ENCODE measurements at places on chromosomes 1 and 21.

- peak; percentile 62 for DNase-seq
Observed at GRCh38 chr1:78475888-78476610, 14.7 kb upstream of the PTGFR start.

- no peak for DNase-seq
Observed at GRCh38 chr1:164659621-164660411, 100.8 kb downstream of the PBX1 start.

DNA sequence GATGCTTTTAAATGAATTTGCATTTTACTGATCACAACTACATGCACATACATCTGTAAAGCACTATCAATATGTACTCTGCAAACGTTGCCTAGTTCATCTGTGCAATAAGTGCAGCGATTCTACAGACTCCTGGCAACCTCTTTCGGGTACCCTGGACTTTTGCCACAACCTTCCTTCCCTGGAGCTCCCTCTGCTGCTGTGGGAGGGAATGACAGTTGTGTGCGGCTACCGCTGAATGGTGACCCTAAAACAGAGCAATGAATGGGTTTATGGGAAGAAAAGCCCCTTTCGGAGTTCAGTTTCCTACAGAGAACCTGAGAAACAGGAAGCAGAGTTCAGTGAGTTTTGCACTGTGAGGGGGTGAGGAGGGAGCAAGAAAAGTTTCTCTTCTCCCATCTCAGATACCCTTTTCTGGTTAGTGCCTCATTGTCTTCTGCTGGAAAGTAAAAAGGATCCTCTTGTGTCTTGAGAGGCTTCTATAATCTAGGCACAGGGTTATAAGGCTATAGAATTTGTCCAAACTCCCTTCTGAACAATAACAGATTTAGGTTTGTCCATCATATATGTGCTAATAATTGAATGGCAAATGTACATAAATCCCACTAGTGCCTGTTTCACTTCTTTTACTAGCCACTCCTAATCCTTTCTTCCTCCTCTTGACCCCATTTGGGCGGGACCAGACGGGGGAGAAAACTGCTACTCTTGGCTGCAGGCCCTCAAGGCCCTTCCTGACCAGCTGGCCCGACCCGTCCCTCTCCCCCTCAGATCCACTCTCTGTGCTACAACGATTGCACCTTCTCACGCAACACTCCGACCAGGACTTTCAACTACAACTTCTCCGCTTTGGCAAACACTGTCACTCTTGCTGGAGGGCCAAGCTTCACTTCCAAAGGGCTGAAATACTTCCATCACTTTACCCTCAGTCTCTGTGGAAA is 19.8 kb upstream of the SARS1 start:
- peak; percentile 46 for DNase-seq

DNA sequence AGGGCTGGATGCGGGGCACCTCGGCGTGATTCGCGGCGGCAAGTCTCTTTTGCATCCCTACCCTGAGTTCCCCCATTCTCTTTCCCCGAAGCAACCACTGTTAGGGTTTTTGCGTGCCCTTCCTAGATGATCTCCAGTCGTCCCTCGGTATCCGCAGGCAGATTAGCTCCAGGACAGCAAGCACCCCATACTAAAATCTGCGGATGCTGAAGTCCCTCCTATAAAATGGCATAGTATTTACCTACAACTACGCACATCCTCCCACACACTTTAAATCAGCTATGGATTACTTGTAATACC is 22.8 kb upstream of the CFAP126 start:
- DNase-seq: no peak

DNA sequence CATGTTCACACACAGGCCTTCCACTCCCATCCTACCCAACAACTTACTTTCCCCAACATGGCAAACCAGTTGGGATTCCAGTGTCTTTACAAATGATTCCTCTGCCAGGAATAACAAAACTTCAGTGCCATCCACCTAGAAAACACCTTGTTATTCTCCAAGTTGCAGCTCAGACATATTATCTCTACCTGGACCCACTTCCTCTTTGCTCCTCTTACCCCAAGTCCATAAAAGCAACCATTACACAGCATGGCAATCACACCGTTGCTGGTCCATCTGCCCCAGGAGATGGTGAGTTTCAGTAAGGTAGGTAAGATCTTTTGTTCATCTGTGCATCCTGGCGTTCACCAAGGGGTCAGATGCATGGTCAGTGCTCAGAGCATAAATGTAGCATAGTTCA is 66.0 kb upstream of the CSF1 start:
- DNase-seq: no peak

GRCh38 chr1:198117267-198117666 is 39.5 kb upstream of the NEK7 start:
- DNase-seq: peak; percentile 66

DNA sequence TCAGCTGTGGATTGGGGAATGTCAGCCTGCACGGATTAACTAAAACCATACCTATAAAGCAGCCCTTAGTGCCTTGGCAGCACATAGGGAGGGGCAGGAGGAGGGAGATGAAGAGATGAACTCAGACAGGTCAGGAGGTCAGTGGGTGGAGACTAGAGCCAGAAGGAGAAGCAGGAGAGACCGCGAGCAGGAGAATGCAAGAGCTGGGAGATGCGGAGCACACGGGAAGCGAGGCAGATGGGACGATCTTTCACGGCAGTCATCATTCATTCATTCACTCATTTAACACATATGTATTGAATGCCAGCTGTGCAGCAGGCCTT is 41.9 kb downstream of the NEK2 start:
- DNase-seq: no peak

- DNase-seq: no peak
Observed at GRCh38 chr21:43993420-43993934, 18.6 kb upstream of the TRAPPC10 start.

GRCh38 chr21:37796011-37796410 is 120.2 kb downstream of the KCNJ6 start:
- DNase-seq: no peak

- no peak for DNase-seq
Observed at GRCh38 chr1:18588093-18588492, 42.6 kb upstream of the PAX7 start.

DNA sequence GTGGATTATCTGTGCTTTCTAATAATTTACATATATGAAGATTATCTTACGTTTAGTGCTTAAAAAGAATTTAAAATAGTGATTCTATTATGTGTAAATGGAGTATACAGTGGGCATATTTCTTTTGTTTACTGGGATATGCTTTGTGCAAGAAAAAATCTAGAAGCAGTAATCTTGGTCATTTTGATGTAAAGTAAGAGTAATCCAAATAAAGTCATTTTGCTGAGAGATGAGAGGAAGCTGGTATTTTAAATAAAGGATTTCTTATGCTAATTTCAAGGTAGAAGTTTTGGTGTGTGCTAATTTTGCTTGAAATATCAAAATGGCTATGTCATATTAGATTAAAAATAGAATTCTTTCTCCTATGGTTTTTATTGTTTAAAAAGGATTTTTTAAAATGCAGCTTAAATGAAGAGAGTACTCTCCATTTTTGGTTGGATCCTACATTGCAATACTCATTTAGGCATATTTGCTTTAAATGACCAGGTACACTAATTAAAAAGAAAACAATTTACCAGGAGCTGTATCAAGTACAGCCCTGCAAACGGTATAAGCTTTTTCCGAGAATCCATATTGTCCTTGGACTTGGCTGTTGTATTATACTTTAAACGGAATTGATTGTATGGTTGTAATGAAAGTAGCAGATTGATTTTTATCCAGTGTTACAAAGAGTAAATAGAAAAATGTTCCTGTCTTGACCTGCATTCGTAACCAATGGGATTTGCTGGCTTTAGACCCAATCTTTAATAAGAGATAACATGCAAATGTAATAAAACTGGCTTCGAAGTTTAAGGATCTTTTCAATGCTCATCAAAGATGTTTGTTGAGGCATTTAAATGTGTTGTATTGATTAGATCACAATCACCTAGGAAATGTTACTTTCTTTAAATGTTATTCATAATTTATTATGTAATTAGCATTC is 574.7 kb downstream of the USP25 start:
- no peak for DNase-seq

- peak; percentile 76 for DNase-seq
Observed at GRCh38 chr1:221839782-221840395, 98.0 kb upstream of the DUSP10 start.

- DNase-seq: no peak
Observed at GRCh38 chr1:61490924-61491323, 234.0 kb downstream of the TM2D1 start.

DNA sequence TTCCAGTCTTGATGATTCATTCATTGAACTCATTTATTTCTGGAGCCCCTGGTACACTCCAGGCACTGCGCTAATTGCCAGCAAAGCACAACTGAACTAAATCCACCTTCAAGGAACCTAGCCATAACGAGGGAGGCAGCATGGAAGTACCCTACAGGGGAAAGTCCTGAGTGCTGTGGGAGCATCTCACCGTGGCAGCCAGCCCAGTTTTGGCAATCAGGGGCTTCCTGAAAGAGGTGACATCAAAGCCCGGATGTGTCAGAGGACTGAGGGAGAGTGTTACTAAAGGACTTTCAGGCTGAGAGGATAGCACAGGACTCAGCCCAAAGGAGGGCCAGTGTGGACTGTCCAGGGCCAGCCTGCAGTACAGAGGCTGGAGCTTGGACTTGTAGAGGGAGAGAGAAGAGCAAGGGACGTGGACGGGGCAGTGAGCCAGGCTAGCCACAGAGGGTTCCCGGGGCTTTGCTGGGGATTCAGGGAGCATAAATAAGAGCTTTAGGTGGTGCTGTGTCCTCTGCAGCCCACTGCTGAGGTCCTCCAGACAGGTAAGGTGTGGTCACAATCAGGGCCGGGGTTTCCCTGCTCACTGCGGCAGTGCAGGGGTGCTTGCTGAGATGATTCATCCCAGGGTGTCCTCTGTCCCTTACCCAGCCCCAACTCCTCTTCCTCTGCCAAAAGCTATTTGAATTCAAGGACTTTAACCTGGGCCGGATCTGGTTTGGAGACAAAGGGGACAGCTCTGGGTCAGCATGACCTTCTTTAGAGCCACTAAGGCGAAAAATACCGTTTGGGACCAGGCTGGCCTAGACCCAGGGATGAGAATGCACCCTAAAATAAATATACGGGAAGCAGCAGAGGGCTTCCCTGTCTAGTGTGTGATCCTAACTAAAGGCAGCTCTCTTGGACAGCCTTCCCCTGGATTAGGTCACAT is 128.3 kb downstream of the EDEM3 start:
- DNase-seq: no peak
